ENCODE measurements at places on chromosomes 12 and 14.

GRCh38 chr14:103729496-103730448, 14.2 kb downstream of the ZFYVE21 start:
- no peak for DNase-seq

GRCh38 chr14:104037903-104038302, 47.6 kb upstream of the ASPG start:
- DNase-seq: no peak

- DNase-seq: no peak
Observed at GRCh38 chr14:93701562-93701961, 86.7 kb downstream of the PRIMA1 start.

GRCh38 chr12:49059045-49059298, 1.6 kb downstream of the KMT2D start:
- DNase-seq: no peak

GRCh38 chr14:102580550-102581110, 11.8 kb upstream of the RCOR1 start:
- DNase-seq: peak; percentile 32

GRCh38 chr14:68145539-68145938, 326.0 kb downstream of the RAD51B start:
- DNase-seq: no peak

DNA sequence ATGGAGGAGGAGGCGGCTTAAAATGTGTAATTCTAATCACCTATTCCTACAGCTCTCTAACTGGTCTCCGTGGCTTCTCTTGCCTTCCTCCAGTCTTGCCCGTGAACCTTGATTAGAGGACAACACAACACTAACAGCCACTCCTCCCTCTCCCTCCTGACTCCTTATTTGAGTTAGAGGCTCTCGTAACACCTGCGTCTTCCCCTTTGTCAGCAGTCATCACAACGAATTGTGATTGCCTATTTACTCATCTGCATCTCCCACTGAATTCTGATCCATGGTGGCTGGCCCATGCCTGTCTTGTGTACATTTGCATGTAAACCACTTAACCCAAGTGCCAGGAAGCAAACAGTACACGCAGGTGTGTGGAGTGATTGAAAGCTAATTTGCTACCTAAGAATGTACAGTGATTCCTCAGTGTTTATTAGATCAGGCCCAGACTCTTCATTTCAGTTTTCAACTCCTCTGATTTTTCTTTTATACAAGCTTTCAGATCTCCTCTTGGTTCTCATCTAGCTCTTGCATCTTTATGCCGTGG, 154.5 kb downstream of the MON2 start:
- no peak for DNase-seq

GRCh38 chr12:56628671-56629458, 1.3 kb downstream of the BAZ2A start:
- peak; percentile 53 for DNase-seq

DNA sequence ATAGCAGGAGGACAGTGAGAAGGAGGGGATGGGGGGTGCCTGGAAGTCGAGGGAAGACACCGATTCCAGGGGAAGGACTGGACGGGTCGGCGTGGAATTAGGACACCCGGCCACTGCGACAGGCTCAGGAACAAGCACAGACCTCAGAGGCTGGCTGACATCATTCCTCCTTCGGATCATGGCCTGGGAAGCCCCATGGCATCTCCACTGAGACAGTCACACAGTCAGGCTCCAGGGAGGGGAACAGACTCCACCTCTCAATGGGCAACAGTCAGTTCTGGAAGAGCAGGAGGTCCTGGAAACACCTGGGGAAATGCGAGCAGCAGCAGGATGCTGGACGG, 67.9 kb upstream of the FBRSL1 start:
- DNase-seq: no peak

All from GM03348 (cell line).